ENCODE measurements at places on chromosomes 7 and 10.

DNA sequence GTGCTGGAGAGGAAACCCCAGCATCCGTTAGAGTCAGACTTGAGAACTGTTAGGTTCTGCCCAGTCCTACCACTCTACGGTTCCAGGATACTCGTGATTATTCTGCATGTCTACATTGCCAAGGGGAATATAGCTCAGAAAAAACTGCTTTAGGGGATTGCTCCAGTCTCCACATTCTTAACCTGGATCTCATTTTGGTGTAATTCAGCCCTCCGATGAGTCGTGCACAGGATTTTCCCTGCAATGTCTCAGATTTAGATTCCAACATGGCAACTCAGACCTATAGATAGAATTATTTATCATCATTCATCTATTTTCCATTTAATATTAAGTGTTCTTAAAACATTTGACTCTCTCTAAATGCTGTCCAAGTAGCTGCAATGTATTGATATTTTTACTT lies 121.1 kb upstream of the ZEB1 start:
- no peak for DNase-seq

- DNase-seq, result no peak
Measured at GRCh38 chr10:31099664-31100063, 68.0 kb upstream of the ZNF438 start.

DNA sequence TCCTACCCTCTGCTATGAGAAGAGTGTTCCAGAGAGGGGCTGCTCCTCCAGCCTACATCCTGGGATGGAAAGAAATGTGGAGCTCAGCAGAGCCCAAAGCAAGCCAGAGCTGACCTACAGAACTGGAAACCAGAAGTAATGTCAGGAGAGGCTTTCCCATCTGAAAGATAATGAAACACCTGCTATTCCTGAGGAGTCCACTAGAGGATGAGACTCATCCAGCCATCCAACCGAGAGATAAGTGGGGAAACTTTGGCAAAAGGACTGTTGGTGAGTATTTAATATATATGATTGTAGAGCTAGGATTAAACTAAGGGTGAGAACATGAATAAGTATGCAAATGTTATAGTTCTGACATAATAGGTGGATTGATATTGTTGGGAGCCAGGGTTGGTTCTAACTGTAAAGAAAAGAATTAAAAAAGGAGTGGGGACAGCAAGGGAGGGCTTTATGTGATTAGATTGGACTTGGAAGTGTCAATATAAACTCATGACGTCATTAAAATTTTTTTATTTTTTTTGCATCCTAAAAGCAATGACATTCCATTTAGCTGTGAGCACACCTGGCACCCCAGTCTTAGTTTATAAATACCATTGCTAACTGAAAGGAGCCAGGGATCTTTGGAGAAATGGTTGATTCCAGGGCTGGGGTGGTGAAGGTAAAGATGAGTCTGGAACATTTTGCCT lies 312.8 kb upstream of the NFE2L3 start:
- DNase-seq, result no peak

- DNase-seq, result no peak
Measured at GRCh38 chr7:100943693-100944092, 5.6 kb upstream of the MUC3A start.

DNA sequence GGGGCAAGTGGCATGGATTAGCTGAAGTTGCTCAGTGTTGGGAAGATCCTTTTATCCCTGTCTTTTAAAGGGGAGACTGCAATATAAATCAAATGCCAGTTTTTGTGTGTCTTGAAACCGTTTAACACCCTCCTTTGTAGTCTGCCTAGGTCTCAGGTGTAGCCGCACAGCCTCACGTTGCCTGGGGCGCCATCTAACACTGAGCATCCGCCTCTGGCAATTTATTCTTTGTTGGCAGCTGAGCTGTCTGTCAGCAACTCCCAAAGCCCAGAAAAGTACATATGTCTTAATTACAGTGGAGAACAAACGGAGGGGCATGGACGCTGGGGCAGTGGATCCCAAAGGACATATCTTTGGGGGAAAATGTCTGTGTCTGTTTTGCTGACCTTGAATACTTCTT lies 254.7 kb downstream of the STK31 start:
- no peak for DNase-seq

- no peak for DNase-seq
Measured at GRCh38 chr10:80502621-80503583, 34.8 kb upstream of the SH2D4B start.

DNA sequence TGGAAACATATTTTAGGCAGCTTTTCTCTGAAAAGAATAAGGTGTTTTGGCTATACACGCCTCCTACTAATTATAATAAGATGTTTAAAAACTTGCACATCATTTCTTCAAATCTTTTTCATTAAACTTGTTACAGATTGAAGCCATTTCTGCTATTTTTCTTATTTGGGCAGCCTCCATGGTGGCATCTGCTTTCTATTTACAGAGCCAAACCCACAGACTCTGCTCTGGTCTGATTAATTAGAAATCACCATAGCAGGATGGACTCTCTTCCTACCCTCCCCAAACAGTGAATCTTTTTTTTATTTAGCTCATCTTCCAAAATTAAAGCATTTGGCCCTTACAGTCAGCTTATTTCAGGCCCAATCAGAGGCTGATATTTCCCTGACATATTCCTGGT lies 85.7 kb upstream of the AOAH start:
- DNase-seq, result no peak

DNA sequence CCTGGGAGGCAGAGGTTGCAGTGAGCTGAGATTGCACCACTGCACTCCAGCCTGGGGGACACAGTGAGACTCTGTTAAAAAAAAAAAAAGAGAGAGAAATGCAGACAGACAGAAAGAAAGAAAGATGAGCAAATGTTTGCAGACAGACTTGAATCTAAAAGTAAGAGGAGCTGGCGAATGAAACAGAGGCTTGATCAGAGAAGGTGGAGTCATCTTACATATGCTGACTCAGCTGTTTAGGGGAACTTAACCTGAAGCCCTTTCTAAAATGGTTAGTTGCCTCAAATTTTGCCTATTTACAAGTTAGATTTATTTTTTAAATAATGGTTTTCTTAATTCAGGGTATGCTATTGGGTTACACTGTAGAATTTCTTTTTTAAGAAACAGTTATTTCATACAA lies 5.4 kb downstream of the FAM171A1 start:
- no peak for DNase-seq

DNA sequence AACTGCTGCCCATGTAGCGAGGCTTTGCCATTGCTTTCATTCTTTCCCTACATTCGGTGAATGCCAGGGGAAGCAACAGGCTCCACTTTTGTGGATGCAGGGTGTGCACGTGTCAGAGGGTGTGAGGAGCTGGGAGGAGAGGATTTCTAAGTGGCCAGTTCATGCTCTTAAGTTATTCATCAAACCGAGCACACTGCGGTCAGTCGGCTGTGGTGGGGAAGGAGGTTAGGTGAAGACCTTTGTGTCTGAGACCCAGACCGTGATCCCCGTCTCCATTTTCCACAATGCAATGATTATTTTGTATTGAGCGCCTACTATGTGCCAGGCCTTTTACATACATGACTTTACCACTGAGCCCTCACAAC lies 438.6 kb upstream of the GALNT17 start:
- no peak for DNase-seq

GRCh38 chr7:148698007-148698396 lies 701 bp upstream of the CUL1 start:
- DNase-seq, result peak; percentile 25

DNA sequence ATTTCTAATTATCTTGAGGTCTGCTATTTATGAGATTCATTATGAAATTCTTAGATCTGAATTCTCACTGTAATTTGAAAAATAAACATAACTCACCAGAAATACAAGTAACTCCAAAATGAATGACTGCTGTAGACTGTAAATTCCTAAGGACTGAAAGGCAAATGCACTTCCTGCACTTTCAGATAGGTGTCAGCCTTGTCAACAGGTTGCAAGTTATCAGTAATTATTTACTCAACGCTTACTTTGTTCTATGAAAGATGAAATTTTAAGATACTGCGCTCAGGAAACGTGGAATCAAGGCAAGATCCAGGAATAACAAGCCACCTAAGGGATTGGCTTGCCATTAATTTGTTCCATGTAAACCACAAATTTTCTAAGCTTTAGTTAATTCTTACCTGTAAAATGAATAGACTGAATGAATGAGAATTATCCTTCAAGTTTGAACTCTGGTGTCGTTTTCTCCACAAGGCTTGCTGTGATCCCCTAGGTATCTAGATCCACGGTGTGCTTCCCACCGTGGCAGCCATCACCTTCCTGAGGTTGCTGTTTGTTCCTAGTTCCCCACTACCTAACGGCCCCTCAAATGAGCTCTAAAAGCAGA lies 12.6 kb downstream of the DHX32 start:
- peak; percentile 13 for DNase-seq

DNA sequence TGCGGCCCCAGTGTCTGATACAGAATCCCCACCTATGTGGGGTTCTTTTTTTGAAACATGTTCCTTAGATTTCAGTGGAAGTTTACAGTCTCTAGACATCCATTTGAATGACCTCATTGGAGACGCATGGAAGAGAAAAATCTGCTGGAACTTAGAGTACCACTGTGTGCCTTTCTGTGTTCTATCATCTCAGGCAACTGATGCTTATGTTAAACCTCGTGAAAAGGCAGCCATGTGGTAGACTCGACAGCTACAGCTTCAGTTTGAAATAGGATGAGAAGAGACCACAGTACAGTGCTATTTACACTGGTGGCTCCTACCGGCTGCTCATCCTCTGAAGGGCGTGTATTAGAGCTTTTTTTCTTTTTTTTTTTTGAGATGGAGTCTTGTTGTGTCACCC lies 74.4 kb downstream of the FAM171A1 start:
- no peak for DNase-seq

GRCh38 chr7:155961241-155962190 lies 149.3 kb upstream of the SHH start:
- DNase-seq, result no peak

- no peak for DNase-seq
Measured at GRCh38 chr10:11003679-11004078, 14.0 kb upstream of the CELF2 start.

DNA sequence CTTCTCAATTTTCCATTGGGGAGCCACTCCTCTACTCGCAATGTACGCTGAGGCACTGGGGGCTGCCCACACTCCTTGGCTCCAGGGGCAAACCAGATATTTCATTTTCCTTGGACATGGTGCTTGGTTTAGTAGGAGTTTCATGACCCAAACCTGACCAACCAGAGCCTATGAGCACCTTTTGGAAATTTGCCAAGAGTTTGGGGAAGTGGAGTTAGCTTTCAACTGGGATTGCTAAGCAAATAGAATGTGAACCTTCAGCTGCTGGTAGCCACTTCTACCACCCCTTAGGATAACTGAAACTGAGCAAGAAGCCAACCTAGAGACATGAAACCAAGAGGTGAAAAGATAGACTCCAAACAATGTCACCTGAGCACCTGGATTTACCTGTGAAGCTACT lies 74.9 kb upstream of the COL13A1 start:
- no peak for DNase-seq

GRCh38 chr10:94423627-94424026 lies 21.3 kb downstream of the TBC1D12 start:
- no peak for DNase-seq

GRCh38 chr7:88480896-88481295 lies 174.2 kb upstream of the STEAP4 start:
- no peak for DNase-seq

DNA sequence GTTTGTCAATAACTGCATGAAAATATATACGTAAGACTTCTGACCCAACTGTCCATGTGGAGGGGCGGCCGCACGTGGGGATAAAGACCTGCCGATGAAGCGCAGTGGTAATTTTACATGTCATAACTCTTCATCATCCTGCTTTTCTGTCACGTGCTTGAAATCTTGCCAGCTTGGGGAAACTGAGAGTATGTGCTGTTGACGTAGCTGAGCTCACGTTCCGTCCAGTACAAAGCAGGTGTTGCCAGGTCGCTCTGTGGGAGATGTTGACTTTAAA lies 105.1 kb downstream of the INPP5A start:
- DNase-seq, result no peak

GRCh38 chr7:155818154-155818819 lies 6.0 kb upstream of the SHH start:
- no peak for DNase-seq

DNA sequence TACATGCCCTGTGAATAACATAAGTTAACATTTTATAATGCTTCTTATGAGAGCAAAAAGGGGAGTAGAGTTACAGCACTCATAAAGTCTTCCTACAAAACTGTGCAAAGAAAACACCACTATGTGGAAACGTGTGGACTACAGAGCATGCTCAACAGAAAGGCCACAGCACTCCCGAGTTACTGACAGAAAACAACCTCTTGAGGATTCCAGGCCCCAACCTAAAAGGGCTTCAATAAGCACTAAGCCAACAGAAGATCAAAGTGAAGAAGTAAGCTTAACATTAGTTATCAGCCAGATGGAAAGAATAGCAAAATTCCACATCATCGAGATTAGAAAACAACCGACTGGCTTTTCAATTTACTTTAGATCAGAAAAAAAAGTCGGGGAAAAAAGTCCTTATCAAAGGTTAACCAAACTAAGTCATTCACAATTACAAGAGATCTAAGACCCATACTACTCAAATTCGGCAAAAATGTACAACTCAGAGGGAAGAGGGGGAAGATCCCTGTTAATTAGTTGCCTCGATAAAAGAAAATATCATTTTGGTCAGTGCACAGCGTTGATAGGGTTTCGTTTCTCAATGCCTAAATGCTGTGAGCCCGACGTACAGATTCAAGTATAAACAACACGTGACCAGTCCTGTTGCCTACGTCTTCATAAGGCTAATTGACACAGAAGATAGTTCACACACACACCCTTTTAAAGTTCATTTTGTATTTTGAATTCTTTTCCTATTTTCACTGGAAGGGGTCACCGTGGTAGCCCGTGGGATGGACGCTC lies 1.4 kb downstream of the KBTBD2 start:
- DNase-seq, result peak; percentile 61

- DNase-seq, result no peak
Measured at GRCh38 chr10:76738991-76739390, 898.6 kb downstream of the KCNMA1 start.

DNA sequence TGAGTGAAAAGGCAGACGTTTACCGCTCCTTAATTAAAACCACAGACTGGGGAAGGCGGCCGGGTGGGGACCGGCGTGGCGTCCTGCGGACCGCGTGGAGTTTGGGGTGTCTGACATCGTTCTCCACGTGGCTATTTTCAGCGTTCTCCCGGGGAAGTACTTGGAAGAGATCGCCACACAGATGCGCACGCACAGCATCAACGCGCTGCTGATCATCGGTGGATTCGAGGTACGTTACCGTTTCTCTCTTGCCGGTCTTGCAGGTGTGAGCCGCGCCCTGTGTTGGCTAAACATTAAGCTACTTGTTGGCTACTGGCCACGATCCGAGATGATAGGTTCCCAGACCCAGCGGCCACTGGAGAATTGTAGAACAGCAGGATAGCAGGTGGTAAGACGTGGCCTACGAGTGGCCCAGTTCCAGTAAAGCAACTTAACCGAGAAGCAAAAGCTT lies 51.3 kb downstream of the PFKP start:
- no peak for DNase-seq

DNA sequence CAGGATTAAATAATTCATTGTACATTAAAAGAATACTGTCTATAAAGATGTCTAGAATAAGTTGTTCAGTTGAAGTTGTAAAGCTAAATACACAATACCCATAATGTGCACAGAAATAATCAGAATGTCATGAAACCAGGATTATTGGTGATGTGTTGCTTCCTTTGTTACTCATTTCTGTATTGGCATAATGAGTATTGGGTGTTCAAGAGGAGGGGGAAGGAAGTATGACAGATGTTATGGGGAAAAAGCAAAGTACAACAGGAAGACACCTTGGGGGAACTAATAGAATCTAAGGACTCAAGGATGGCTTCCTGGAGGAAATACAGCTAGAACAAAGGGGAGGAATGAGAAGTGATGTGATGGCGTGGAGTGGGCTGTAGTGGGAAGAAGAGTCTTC lies 15.0 kb downstream of the ANKRD1 start:
- no peak for DNase-seq

Data from GM20000 (cell line).